RWPE1 (cell line): ENCODE measurements at places on chromosomes 12 and 14.

DNA sequence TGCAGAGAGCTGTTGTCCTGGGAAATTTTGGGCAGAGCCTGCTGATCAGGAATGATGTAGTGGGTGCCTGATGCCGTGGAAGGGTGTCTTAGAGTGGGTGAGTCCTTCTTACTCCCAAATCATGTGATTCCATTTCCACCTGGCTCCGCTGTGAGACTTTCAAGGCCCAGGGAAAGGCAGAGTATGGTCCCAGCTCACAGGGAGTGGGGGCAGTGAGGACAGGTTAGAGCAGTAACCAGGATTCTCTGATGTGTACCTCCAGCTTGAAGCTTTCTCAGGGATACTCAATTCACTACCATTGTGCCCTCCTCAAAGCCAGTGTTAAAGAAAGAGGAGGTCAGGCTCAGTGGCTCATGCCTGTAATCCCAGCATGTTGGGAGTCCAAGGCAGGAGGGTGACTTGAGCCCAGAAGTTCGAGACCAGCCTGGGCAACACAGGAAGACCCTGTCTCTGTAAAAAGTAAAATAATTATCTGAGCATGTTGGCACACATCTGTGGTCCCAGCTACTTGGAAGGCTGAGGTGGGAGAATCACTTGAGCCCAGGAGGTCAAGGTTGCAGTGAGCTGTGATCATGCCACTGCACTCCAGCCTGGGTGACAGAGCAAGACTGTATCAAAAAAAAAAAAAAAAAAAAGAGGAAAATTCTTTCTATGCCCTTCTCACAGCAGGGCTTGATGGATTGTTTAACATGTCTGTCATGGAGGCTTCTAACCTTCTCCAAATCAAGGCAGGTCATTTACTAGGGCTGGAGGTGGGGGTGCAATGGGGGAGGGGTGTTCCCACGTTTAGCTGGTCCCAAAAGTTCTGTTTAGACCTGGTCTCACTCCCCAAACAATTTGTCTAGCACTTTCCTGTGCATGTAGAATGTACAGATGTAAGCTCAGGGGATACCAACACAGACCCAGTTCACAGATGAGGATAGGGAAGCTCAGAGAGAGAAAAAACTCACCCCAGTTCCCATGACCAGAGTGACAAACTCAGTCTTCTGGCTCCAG lies 12.5 kb upstream of the IQSEC3 start:
- no peak for DNase-seq

DNA sequence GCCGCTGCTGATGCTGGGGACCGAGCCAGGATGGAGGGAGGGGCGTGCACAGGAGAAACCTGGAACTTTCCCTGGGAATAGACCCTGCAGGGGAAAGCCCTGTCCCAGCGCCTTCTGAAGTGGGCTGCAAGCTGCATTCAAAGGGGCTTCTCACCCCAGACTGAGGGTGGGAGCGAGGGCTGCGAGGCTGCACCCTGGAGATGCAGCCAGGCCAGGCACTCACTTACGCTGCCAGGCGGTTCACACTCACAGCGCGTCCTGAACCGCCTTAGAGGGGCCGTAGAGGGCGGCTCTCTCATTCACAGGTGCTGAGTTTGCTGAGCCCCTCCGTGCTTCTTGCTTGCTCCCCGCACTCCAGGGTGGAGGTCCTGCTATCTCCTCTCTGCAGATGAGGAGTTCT lies 208.5 kb upstream of the C14orf180 start:
- no peak for DNase-seq

DNA sequence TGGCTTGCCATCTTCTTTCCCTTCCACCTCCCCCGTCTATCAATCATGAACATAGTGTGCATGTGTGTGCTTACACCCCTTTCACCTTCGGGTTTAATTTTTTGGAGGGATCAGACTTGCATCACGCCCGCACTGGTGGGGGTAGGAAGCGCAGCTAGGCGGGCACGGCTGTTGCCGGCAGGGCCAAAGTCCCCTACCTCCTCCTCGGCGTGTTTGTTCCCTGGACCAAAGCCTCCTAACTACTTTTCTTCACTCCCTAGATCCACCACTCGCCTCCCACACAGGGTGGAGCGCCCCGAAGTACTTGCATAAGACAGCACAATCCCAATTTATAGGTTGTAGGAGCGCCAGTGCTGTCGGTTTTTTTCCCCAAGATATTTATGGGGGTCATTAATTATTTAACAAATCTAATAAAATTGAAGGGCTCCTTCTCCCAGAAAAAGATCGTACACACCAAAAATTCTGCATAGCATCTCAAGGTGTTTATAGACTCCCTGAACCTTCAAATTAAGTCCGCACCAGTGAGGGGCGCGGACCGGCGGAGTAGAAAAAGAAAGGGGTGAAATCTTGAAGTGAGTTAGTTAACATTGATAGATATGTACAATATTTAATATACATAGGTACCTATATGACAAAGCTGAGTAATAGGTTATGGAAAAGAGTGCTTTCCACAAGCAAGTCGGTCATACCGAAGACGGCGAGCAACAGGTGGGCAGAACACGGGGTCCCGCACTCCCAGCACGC lies 717 bp downstream of the PKP2 start:
- peak; percentile 43 for DNase-seq

DNA sequence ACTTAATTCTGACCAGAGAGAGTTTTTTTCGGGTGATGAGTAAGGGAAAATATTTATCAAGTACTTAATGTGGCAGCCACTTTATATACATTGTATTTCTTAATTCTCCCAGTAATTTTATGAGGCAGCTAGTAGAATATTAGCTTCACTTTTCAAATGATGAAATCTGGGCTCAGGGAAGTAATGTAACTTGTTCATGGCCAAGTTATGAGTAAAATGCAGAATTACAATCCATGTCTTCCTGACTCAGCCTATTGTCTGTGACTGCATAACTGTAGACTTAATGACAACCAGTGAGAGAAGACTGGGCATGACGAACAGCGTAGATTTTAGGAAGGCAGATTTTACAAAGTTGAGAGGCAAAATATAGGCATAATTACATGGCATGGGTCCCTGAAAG lies 106.7 kb upstream of the MIS18BP1 start:
- DNase-seq, result no peak

GRCh38 chr14:77467801-77468200 lies 9.9 kb downstream of the AHSA1 start:
- DNase-seq, result no peak

DNA sequence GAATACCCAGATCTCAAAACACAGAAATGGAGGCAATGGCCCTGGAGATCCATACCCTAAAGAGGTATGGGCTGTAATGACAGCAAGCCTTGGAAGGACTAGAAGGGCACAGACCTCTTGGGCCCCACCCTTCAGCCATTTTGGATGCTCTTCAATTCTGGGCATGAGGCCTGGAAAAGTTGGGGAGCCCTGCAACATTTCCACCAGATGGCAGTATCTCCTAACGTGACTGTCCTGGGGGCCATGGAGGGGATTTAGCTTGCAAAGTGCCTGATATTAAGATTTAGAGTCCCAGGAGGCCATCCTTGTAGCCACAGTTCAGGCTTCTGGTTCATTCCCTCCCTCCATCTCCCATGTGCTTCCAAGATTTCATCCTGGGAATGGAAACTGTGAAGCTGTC lies 30.2 kb downstream of the KCNA5 start:
- no peak for DNase-seq

- no peak for DNase-seq
Observed at GRCh38 chr12:14871886-14872285, 13.8 kb downstream of the MGP start.

GRCh38 chr12:106865683-106866082 lies 90.0 kb upstream of the TMEM263 start:
- DNase-seq, result no peak

GRCh38 chr12:68831272-68831671 lies 23.3 kb downstream of the MDM2 start:
- DNase-seq, result no peak
